Stimulated activated CD8-positive, alpha-beta memory T cell treated with anti-CD3 and anti-CD28 coated beads, Interleukin-4, amount 100 ng/mL, for 1 hour (primary cell): ENCODE measurements at places on chromosomes 6 and 20.

GRCh38 chr6:149474108-149474935 is 10.5 kb downstream of the ZC3H12D start:
- DNase-seq = no peak

DNA sequence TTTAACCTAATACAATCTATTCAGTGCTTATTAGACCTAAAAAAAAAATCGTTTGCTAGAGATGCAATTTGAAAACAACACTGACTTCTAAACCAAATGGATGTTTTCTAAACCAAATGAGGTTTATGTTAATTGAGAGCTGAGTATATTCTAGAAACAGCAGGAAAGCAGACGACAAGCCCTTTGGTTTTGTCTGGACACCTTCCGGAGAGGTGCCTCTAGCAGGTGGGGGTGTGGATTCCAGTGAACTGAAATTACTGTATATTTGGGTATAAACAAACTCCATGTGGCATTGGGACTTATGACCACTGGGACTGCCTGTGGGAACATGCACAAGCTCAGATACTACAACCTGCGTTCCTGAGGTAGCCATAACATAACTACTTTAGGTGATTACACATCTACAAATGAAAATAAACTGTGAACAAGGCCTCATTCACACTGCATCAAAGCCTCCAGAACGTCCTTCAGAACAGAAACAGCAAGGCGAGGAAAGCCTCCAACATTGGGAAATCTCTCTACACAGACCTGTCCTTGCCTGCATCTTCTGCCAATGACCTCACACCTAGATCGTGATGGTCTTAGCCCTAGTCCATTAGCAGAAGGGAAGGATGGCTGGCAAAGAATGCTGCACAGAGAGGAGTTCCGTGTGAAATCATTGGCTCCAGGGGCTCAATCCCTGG is 206.8 kb upstream of the FOXQ1 start:
- DNase-seq = no peak

DNA sequence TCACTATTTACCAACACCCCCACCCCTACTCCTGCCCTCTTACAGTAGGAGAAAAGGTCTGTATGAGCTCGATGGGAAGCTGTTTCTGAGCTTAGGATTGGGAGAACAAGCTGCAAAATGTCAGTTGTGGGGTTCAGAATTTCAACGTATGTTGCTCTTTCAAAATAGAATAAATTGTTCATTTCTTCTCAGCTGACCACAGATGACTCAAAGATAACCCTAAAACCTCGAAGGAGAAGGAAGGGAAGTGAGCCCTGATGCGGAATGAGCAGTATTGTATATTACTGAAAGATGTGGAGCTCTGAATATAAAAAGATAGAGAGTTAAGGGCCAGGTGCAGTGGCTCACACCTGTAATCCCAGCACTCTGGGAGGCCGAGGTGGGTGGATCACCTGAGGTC is 35.9 kb upstream of the MYLIP start:
- no peak for DNase-seq

GRCh38 chr20:50336661-50337060 is 146.0 kb downstream of the CEBPB start:
- no peak for DNase-seq

DNA sequence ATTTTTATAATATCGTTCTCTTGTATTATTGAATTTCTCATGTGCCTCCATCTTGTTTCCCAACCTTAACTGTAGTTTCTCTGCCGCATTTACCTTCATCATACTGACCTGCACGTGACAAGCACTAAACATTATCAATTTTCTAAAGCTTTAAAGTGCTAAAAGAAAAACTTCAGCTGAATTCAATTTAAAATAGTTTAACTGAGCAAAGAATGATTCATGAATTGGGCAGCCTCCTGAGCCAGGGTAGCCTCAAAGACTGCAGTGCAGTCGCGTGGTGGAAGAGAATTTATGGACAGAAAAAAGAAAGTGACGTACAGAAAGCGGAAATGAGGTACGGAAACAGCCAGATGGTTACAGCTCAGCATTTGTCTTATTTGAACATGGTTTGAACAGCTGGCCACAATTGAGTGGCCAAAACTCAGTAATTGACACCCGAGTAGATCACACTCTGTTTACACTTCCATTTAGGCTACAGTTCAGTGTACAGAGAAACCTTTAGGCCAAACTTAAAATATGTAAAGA is 4.2 kb upstream of the ZDHHC14 start:
- no peak for DNase-seq

- no peak for DNase-seq
Observed at GRCh38 chr6:6635291-6635690, 46.8 kb downstream of the LY86 start.

- no peak for DNase-seq
Observed at GRCh38 chr6:97215157-97215769, 67.8 kb downstream of the MMS22L start.

- DNase-seq = no peak
Observed at GRCh38 chr20:32966382-32966781, 37.9 kb downstream of the SUN5 start.

- DNase-seq = no peak
Observed at GRCh38 chr6:84581494-84582259, 182.7 kb downstream of the TBX18 start.

- no peak for DNase-seq
Observed at GRCh38 chr6:14883921-14884320, 361.9 kb upstream of the JARID2 start.

GRCh38 chr6:154276810-154277628 is 79.6 kb downstream of the IPCEF1 start:
- DNase-seq = no peak

GRCh38 chr6:68826501-68826900 is 191.4 kb downstream of the ADGRB3 start:
- DNase-seq = no peak

GRCh38 chr6:85037221-85037620 is 272.8 kb upstream of the TBX18 start:
- DNase-seq = no peak

DNA sequence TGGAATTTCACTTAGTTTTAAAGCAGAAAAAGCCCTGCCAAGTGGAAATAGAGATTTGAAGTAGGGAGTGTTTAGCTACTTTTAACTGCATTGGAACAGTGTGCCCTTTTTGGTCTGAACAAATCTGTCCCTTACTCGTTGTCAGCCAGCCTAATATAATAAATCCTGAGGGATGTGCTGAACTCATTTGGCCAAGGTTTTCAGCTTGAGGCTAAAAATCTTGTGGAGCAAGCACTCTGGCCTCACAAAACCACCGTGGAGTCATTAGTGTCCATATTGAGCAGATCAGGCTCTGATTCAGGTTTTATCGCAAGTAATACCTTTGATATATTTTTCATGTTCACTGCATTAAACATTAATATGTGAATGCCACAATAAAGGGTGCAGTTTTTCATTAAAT is 383.5 kb downstream of the FRK start:
- DNase-seq = no peak

DNA sequence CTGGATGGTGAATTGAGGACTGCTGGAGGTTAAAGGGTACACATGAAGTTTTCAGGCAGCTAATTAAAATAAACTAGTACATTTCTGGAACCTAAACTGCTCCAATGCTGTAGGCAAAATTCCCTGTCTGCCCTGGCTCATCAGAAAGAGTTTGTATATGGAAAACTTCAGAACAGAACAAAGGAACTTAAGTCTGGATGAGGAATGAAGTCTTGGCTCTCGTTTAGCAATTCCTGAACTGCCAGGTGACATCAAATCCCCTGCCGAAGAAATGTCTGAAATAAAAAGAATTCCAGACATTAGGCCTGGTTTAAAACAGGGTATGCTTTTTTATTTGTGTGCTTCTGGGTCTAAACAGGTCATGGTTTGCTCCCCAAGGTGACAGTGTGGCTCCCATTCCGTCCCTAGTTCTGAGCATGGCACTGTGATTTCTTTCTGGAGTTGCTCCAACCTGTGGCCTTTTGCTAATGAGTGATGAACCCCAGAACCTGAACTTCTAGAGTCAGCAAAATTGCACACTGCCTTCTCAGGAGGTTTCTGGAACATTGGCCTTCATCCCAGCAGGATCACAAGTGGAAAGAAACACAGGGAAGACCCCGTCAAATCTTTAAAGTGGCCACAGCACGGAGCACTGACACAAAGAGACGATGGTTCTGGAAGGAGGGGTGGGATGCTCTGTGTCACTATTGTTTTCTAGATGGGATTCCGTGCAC is 129.4 kb upstream of the NAA20 start:
- no peak for DNase-seq

DNA sequence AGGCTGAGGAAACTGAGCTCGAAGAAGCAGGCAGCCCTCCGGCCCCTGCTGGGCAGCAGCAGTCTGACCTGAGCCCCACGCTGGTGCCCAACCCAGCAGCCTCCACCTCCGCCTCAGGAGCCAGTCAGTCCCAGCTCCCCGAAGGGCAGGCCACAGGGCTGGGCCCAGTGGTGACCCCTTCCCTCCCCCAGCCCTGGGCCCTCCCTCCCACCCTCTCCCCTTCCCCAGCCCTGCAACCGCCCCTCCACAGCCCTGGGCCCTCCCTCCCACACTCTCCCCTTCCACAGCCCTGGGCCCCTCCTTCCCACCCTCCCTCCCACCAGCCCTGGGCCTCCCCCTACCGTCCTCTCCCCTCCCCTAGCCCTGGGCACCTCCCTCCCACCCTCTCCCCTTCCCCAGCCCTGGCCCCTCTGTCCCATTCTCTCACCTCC is 115.0 kb downstream of the TAF4 start:
- DNase-seq = no peak

DNA sequence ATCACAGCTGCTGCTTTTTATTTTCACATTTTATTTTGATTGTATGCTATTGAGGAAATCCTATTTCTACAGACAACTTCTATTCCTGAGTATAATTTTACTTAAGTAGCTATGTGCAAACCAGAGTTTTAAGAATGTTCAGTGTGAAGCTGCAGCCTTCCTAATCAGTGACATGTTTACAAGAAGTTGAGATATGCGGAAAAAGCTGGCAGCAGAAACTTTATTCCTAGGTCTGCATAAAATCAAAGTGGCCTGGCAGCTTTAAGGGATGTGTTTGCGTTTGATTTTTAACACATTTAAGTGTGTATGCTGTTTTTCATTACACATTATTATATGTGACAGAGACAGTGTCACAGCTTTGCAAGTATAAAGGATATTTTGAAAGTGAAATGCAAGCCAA is 26.3 kb downstream of the MAPK14 start:
- DNase-seq = no peak

GRCh38 chr6:147142684-147143245 is 61.5 kb upstream of the STXBP5 start:
- DNase-seq = no peak

GRCh38 chr20:36052117-36052513 is 83.7 kb downstream of the CNBD2 start:
- no peak for DNase-seq

DNA sequence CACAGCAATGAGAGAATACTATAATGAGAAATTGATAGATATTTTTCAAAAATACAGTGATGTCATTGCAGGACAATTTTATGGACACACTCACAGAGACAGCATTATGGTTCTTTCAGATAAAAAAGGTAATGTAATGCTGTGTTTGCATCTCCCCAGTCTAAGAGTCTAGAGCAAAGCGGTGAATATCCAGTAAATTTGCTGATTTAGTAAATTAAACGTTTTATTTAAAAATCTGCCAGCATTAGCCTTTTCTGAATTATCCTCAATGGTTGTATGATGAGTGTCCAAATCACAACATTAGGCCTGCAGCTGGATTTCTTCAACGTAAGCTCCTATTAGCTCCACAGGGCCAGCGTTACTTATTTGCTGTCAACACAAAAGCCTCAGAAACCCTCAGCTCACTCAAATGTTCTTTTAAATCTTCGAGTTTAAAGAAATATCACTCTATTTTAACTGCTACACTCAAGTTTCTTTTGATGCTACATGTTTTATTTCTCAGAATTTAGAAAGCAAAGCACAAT is 16.0 kb downstream of the SMPDL3A start:
- DNase-seq = no peak

DNA sequence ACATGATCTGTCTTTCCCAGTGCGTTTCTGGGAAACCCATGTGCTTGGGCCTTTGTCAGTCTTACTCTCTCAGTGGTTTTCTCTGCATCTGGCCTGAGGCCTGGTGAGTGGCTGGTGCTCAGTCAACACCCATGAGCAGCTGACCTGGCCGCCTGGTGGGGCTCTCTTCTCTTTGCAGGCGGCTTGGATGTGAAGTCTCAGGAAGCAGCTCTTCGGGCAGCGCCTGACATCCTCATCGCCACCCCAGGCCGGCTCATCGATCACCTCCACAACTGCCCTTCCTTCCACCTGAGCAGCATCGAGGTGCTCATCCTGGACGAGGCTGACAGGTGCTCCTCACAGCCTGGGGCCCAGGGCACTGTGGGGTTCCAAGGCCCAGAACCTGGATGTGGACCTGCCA is 10.8 kb downstream of the DDX27 start:
- DNase-seq = no peak

- no peak for DNase-seq
Observed at GRCh38 chr20:4748847-4749246, 27.1 kb downstream of the PRND start.

- DNase-seq = no peak
Observed at GRCh38 chr20:22807646-22808244, 223.4 kb upstream of the FOXA2 start.

DNA sequence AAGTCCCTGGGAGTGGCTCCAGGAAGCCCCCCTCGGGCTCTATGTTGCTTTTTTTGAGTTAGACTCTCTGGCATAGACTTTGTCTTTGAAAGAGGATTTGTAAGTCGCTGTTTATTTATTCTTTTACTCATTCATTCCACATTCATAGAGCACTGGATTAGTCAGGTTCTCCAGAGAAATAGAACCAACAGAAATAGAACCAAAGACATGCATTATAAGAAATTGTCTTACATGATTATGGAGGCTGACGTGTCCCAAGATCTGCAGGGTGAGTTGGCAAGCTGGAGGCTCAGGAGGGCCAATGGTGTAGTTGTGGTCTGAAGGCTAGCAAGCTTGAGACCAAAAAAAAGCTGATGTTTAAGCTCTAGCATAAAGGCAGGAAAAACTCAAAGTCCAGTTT is 98.3 kb upstream of the CHD6 start:
- no peak for DNase-seq

DNA sequence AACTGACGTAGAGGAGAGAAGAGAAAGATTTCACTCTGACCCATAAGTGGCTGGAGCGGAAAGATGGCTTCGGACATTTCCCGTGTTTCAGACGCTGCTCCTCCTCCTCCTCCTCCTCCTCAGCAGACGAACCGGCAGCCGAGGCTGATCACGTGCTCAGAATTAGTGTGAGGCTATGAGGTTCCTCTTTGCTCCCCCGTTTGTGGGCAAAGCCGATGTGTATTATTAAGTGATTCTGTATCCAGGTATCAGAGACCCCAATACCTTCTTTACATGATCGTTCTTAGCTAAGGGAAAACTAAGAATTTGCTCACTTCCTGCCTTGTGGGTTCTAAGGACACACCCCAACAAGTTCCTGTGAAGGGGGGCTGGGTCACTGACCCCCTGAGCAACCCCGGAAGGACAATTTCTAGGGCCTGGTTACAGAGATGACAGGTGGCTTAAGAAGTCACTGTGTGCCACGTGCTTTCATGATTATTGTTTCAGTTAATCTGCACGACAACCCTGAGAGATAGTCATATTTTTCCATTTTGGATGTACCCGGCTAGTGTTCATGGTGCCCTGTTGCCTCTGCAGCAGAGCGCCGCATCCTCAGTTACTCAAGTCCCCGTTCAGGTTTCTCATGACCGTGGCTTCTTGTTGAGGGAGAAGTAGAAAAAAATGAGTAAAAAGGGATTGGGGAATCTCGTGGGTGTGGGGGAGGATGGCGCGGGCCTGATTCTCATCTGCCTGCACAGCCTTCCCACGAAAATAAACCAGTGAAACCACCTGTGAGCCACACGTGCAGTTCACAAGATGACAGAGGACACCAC is 671.8 kb downstream of the QKI start:
- no peak for DNase-seq
